CD4-positive, alpha-beta T cell treated with Interleukin-1 beta for 1 hour (primary cell): ENCODE measurements at places on chromosomes 13 and 19.

- no peak for DNase-seq
Measured at GRCh38 chr13:98158172-98158899, 15.4 kb downstream of the FARP1 start.

GRCh38 chr13:59584761-59585670 is 578.7 kb downstream of the DIAPH3 start:
- no peak for DNase-seq

- DNase-seq = no peak
Measured at GRCh38 chr13:40667622-40667978, 1.2 kb upstream of the FOXO1 start.

DNA sequence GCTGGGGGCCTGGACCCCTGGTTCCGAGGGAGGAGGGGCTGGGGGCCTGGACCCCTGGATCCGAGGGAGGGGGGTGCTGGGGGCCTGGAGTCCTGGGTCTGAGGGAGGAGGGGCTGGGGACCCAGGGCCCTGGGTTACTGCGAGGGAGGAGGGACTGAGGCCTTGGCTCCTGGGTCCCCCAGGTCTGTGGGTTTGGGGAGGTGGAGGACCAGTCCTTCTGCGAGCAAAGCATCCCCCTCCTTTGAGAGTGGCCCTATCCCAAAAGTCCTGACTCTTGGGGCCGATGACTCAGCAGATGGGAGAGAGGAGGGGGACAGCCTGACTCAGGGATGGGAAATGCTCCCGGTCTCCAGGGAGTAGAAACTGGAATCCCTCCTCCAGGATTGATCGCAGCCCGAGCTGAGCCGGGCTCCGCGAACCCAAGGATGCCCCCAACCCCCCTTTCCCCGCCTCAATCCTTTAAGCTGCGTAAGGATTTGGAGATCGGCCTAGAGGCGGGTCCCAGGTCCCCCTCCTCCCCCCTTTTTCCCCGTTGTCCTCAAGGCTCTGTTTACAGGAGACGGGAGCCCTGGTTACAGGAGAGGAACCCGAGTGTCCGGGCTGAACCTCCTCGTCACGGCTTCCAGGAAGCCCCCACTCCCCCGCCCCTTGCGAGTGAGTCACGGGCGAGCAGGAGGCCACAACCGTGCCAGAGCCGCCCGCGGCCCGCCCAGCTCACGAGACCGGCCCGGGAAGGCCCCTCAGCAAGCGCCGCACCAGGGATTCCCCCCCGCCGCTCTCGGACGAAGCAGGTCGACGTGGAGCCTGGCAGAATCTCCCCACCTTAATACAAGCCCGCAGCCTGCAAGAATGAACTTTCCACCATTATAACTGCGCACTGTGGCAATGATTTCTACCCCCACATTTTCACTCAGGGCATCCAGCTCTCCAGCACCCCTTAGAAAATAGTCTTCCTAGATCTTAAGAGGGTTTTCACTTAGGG is 3.0 kb upstream of the ZFP36 start:
- peak; percentile 98 for DNase-seq

DNA sequence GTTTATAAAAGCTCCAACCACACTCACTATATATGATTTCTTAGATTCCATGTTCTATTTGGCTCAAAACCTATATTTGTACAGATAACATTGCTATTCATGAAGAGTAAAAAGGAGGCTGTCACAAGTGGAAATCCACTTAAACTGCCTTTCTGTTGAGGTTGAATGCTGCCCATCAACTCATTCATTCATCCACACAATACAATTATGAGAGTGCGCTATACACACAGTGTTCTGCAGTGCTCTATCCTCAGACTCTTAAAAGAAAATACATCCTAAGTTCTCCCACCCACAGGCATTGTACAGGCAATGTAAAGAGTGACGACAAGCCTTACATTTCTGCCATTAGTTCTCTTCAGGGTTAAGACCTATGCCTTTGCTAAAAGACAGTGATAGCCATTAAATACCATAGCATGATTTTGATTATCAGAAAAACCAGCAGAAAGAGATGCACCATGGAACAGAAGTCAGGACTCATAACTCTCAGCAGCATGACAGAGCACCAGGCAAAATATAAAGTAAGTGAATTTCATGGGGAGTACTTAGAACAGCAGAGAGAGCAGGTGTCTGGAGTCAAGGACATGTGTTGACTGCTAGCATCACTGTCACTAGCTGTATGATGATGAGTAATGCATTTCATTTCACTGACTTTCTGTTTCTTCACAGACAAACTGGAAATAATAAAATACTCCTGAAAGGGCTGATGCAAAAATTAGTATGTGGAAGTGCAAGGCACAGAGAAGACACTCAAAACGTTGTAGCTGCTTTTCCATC is 218.0 kb downstream of the RBM26 start:
- no peak for DNase-seq

DNA sequence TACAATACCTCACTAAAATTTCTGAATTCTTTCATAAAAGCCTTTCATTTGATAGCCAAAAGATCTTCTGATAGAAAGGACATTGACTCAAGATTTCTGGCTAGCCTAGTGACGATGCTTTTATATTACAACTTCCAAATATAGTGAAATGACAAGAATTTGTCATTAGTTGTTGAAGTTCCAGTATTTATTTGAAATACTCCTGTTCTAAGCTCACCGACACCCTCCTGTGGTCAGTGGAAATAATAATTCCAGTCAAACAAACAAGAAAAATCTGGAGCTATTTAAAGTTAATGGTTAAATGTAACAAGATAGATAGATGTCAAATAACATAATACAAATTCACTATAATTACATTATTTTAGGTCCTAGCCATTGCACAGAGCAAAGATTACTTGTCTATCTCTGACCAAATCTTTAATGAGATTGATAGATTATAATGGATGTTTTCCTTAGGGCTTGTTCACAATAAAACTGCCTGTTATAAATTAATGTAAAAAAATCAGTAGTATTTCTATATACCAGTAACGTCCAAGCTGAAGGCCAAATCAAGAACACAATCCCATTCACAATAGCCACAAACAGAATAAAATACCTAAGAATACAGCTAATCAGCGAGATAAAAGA is 195.5 kb downstream of the RGCC start:
- peak; percentile 59 for DNase-seq

GRCh38 chr19:19121371-19121770 is 16.9 kb downstream of the TMEM161A start:
- no peak for DNase-seq

- no peak for DNase-seq
Measured at GRCh38 chr19:12779162-12779993, 4.0 kb upstream of the HOOK2 start.

DNA sequence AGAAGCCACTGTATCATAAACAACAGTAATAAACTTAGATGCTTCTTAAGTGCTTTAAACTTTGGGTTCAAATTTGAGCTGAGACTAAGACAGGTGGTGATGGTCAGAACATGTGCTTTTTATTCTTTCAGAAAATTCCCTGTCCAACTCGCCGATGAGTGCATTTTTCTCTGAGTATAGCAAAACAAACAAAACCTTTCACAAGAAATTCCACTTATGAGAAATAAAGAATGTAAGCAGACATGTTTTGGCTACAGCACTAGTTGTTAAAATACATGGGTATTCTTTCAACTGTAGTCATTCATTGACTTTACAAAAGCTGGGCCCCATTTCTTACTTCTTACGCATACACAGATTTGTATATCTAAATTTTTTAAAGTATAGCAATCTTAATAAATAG is 125.6 kb downstream of the SPRY2 start:
- no peak for DNase-seq

DNA sequence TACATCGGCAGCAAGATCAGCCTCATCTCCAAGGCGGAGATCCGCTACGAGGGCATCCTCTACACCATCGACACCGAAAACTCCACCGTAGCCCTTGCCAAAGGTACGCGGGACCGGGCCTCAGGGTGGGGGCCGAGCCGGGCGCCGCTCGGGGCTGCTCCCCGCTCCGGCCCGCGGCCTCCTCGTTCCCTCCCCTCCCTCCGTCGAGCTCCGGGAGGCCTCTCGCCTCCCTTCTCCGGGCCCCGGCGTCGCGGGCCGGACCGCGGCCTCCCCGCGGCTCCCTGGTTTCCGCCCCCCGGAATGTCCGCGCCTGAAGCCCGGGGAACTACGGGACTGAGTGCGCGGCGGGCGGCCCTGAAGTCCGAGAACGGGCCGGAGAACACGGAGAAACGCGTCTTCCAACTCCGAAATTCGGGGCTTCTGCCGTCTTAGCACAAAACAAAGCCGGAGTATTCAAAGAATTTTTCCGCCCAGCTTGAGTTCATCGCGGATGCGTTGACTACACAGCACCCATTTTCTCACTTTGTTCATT is 423 bp downstream of the LSM14A start:
- no peak for DNase-seq

DNA sequence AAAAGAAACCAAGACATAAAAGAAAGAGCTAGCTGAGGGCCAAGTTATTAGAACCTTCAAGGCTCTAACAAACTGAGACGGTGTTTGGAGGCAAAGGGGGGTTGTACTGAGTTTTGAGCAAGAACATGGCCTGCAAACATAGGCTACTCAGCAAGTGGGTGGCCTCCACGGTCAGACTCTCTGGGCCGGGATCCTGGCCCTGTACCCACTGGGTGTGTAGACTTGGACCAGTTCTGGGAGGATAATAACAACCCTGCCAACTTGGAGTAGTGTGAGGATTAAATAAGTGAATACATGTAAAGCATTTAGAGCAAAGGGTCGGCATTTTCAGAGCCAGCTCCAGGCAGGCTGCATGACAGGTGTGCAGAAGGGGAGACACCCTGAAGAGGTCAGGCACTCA is 56.1 kb upstream of the TNFRSF19 start:
- DNase-seq = no peak

GRCh38 chr13:20442375-20442774 is 83.3 kb downstream of the CRYL1 start:
- DNase-seq = no peak

DNA sequence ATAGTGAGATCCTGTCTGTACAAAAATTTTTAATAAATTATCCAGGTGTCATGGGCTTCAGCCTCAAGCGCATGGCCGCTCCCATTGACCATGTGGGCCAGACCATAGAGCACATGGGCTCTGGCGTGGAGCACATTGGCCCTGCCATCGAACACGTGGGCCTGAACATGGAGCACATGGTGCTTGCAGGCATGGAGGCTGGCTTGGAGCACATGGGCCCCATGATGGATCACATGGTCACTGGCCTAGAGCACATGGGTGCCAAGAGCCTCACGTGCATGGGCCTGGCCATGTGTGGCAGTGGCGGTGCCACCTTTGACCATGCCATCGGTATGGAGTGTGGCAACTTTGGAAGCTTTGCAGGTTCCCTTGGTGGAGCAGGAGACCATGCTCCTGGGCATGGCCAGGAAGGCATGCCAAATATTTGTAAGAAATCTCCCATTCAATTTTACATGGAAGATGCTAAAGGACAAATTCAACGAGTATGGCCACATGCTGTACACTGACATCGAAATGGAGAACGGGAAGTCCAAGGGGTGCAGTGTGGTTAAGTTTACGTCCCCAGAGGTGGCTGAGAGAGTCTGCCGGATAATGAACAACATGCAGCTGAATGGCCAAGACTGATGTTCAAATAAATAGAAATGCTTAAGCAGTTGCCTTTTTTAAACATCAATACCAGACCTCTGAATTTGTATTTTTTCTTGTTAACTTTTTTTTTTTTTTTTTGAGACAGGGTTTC is 21.3 kb upstream of the SLC1A5 start:
- DNase-seq = no peak

GRCh38 chr19:647566-648284 is 8.0 kb downstream of the FGF22 start:
- no peak for DNase-seq

DNA sequence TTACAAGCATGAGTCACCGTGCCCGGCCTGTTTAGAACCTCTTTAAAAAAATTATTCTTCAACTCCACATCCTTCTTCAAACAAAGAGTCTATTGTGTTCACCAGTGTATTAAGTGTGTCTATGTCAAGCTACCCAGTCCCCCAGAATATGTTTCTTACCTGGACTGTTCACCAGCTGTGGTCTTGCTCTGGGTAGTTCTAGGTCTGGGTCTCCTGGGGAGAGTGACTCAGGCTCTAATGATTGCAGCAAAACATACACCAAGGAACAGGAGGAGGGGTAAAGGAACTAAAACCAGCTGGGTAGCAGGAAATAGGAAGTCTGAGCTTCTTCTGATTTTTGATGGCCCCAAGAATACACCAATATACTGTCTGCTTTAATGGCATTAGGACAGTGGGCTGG is at the start of gene FPR1:
FPR1 (minus strand) TSS at position 224 of the 400 bp plus-strand sequence. CDS start 4,884 bp downstream, outside the sequence.
- no peak for DNase-seq
